ENCODE measurements at places on chromosomes 11 and 22.

- no peak for DNase-seq
Measured at GRCh38 chr11:33869481-33870422, 22.1 kb downstream of the LMO2 start.

GRCh38 chr11:125591649-125592304 lies 875 bp upstream of the STT3A start:
- DNase-seq: peak; percentile 37

DNA sequence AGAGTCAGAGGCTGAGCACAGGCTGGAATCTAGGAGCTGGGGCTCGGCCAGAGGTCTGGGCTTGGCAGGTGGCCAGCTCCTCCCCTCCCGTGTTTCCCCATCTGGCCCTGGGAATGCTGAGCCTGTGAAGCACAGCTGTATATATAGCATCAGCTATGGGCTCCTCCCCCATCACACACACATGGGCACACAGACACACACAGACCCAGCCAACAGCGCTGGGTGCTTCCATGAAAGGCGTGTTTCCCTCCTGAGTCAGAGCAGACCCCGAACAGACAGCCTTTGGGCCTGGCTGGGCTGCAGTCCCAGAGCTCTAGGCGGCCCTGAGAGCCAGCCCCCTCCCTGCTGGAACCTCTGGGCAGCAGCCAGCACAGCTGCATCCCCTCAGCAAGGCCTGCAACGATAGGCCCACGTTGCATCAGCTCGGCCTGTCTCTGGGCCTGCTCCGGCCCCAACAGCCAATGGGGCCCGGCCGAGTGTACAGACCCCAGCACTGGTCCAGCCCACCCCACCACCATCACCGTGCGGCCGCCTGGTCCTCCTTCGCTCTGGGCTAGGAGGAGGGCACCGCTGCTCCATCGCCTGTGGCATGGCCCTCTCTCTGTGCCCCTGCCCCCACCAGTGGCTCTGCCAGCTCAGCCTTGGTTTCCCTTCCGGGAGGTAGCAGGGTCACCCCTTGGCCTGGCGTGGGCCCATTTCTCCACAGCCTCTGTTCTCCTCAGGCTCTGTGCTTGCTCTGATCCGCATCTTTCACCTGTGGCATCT lies 7.6 kb upstream of the SERPINH1 start:
- no peak for DNase-seq

DNA sequence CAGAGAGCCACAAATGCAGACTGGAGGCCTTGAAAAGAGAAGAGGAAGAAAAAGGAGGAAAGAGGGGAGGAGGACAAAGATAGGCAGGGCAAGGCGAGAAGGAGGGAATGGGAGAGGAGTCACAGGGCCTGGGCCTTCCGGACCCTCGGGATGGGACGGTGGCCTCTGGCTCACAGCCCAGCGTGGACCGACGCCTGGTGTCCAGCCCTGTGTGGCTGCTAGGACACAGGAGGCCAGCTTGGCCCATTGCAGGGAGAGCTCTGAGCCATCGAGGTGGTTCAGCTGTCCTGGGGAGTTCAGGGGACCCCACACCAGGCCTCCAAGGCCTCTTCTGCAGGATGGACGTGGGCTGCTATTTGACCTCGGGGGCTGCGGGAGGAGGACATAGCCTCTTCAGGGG lies 9.4 kb downstream of the MYO7A start:
- no peak for DNase-seq

DNA sequence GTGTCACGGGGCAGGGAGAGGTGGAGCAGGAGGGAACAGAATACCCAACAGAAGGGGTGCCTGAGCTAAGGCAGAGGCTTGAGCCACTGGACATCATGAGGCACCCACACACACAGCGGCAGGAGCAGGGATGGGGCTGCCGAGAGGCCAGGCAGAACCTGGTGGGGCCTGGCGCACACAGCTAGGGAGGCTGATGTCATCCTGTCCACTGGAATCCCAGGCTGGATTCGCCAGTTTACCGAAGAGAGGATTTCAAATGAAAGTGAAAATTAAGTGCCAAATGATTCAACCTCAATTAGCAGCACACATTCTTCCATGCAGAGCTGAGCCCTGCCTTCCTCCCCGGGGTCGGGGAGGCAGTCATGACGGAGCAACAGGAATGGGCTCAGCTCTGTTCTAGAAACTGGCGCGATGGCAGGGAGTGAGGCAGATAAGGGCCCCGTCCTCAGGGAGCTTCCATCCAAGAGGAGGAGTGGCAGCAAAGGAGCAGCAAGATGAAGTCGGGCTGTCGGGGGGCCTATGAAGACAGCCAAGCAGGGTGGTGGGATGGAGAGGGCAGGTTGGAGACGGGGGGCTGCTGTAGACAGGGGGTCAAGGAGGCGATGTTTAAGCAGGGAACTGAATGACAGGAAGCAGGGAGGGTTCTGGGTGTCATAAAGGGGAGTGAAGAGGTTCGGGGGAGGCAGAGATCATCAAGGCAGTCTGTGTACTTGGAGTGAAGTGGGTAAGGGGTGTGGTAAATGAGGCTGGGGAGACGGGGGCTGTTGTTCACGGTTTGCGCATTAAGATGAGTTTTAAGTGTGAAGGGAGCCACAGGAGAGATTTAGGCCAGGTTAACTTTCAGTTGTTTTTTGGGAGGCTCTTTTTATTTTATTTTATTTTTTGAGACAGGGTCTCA lies 6.4 kb downstream of the RAC2 start:
- no peak for DNase-seq

- DNase-seq: no peak
Measured at GRCh38 chr11:59960502-59961381, 3.1 kb upstream of the OOSP4A start.

GRCh38 chr11:111368285-111368560 lies 10.9 kb downstream of the POU2AF1 start:
- DNase-seq: no peak

GRCh38 chr11:134571301-134571700 lies 159.3 kb upstream of the B3GAT1 start:
- DNase-seq: no peak

Data from T-helper 2 cell (primary cell).